ENCODE measurements at places on chromosomes 12 and 14.

- peak; percentile 59 for DNase-seq
Measured at GRCh38 chr14:73743431-73743931, 29.3 kb upstream of the PNMA1 start.

GRCh38 chr12:96948782-96949181 lies 41.7 kb downstream of the NEDD1 start:
- no peak for DNase-seq

DNA sequence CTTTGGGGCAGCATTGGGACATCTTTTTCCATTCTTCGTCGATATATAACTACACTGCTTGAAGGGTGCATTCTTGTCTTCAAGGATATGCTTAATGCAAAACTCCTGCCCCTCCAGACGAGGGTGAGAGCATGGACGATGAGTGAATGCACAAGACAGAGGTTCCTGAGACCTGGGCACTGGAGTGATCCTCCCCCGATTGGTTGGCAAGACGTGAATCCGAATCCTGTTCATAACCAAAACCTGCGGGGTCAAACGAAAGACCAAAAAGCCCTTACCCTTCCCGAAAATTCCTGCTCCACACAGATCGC lies 684 bp downstream of the KANSL2 start:
- DNase-seq = no peak

GRCh38 chr12:75790219-75790618 lies 241.4 kb downstream of the PHLDA1 start:
- DNase-seq = no peak

DNA sequence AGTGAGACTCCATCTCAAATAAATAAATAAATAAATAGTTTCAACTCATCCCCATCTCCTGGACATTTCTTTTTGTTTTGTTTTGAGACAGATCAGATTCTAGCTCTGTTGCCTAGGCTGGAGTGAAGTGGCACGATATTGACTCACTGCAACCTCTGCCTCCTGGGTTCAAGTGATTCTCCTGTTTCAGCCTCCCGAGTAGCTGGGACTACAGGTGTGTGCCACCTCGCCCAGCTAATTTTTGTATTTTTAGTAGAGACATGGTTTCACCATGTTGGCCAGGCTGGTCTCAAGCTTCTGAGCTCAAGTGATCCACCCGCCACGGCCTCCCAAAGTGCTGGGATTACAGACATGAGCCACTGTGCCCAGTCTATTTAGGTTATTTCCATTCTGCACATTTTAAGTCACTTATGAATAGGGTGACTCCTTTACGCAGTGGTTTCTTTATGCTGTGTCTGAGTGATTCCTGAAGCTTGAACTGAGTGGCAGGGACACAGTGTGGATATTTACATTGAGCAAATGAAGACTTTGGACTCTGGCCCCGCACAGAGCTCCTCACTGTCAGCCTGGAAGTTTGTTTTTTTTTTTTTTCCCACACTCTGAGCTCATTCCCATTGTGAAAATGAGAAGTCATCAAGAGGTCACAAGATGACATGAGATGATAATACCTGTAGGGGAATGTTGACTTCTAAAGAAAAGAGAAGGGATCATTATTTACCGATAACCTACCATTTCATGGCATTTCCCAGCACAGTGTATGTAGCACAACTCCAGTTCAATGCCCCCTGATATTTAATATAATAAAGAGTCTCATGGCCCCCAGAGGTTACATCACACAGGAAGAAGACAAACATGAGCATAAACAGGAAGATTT lies 72.6 kb downstream of the TBX3 start:
- DNase-seq = no peak

DNA sequence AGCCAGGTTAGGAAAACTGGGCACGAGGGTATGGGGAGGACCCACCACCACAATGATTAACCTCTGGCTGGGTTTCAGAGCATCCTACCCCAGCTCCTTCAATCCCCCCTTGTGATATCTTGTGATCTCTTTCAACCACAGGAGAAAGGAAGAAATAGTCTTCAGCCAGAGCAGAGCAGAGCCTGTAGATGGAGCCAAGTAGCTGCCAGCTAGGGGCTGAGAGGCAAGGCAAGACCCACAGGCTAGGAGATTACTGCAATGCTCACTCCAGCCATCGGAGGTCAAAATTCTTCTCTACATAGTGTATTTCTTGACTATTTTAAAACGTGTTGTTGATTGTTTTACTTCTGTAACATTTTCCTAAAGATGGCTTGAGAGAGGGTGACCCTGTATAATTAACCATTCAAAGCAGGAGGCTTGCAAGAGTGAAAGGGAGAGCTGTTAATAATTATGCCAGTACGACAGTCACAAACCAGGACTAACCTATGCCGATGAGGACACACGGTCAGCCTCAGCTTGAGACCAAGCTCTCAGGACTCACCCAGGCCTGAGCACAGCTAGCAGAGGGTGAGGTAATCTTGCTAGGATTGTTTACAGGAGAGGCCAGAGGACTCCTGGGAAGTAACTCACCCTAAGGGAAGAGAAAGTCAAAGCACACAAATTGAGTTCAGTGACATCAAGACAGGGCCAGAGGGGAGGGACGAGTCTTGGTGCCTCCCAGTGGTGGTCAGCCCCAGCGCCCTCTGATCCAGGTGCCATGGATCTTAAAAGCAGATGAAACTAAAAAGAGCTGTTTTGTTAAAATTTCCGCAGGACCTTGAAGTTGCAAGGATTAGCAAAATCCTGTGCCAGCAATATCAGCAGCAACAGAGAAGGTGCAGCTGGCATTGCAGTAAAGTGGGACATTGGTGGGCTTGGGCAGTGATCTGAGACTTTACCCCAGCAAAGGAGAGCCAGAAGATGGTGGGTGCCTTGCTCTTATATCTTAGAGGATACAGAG lies 29.8 kb upstream of the CDKN3 start:
- DNase-seq = peak; percentile 16

- no peak for DNase-seq
Measured at GRCh38 chr12:3116106-3116844, 39.1 kb downstream of the TSPAN9 start.

DNA sequence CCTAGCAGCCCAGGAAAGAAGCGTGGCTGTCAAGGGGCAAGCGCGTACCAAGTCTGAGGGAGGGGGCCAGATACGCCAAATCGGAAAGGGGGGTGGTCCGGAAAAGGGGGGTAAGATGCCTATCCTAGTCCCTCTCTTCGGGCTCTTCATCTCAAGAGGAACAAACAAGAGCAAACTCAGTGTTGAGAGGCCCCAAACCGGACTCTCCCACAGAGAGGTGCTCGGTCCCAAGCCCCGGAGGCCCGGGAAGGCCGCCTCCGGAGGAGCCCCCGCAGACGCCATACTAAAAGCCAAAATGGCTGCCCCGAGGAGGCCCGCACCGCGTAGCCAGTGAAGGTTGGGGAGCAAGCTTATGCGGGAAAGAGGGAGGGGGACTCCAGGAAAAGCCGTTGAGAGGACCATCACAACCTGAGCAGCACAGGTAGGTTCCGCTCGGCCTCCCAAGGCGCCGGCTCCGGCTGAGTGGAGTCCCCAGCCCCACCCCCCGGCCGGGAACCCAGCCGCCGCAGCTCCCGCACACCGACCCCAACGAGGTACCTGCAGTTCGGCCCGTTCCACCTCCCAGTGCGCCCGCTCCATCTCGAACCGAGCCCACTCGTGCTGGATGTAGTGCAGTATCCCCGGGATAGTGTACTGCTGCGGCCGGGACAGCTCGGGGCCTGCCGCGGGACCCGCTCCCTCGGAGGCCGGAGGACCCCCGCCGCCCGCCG lies at the start of gene AP4S1:
Gene AP4S1 (plus strand): TSS at position 283 of the 710 bp plus-strand sequence. CDS start 40,548 bp downstream, outside the sequence.
- DNase-seq = peak; percentile 50

DNA sequence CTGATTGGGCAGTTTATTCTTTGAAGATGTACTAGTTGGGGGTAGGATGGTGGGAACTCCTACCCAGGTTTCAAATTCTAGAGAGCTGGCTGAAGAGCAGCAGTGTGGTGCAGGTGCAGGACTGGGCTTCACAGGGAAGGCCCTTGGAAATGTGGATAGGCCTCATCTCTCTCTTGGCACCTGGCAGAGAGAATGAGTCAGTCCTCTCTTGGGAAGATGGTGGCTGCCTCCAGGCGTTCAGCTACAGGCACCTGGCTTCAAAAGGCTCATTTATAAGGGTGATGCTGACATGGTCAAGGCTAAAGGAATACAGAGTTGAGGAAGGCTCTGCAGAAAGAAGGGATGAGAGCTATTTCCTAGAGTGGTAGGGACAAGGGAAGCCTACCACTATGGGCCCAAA lies 179.7 kb upstream of the VASH1 start:
- no peak for DNase-seq

GRCh38 chr14:51357250-51357649 lies 117.2 kb downstream of the TMX1 start:
- DNase-seq = no peak

DNA sequence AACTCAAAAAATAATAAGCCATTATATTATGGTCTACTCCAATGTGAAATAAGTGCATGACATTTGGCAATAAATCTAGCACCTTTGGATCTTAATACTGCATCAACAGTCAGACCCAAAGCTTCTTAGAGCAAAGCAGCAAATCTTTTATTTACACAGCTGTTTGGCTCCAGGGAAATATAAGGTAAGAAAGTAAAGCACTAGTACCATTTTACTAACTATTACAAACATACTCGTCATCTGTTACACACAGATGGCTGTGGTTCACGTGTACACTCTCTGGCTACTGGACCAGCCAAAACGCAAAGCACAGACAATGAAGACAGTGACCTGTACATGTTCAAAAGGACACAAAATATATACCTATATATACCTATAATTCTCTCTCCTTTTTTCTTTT lies 2.8 kb downstream of the FGD6 start:
- no peak for DNase-seq

DNA sequence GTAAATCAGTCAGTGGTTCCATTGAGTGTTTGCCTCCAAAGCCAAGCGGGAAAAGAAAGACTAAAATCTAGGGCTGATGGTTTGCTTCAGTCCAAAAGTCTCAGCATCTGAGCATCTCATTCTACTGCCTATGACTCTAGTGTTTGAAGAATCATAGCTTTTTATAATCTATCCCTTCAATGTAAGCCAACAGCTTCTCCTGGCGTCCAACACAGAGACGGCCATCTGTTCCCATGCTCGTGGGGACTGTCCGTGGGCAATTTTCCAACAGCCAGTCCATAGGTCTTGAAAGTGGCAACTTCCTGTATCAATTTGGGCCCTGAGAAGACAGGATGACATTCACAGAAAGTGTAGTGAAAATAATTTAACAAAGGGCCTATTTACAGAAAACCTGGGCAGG lies 544.4 kb upstream of the TMEM132C start:
- no peak for DNase-seq

DNA sequence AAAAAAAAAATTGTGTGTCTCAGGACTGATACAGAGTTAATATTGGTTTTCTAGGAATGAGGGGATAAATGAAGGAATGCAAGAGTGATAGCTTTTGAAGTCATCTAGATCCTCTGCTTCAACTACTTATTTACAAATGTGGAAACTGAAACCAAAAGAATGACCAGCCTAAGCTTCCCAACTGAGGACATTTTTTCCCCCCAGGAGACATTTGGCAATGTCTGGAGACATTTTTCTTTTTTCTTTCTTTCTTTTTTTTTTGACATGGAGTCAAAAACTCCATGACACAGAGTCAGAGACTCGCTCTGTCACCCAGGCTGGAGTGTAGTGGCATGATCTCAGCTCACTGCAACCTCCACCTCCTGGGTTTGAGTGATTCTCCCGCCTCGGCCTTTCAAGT lies 15.3 kb downstream of the DLK1 start:
- no peak for DNase-seq

GRCh38 chr14:42475289-42475688 lies 868.6 kb downstream of the LRFN5 start:
- no peak for DNase-seq

DNA sequence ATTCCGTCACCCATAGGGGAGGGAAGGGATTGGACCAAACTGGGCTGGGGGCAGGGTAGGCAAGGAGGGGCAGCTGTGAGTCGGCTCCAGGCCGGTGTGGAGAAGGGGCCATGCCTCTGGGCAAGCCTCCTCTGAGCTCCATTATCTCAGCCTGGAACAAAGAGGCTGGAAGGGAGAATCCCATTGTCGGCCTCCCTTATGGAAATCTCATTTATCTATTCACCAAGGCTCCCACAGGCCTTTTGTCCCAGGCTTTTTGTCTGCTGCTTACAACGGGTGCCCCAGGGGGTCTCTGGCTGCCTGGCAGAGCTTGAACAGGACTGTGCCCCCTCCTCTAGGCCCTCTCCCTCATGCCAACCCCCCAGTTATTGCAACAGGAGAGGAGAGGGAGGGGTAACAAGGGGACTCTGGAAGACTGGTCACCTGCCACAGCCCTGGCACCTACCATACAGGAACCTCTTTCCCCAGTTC lies 19.5 kb downstream of the FIGNL2 start:
- no peak for DNase-seq

DNA sequence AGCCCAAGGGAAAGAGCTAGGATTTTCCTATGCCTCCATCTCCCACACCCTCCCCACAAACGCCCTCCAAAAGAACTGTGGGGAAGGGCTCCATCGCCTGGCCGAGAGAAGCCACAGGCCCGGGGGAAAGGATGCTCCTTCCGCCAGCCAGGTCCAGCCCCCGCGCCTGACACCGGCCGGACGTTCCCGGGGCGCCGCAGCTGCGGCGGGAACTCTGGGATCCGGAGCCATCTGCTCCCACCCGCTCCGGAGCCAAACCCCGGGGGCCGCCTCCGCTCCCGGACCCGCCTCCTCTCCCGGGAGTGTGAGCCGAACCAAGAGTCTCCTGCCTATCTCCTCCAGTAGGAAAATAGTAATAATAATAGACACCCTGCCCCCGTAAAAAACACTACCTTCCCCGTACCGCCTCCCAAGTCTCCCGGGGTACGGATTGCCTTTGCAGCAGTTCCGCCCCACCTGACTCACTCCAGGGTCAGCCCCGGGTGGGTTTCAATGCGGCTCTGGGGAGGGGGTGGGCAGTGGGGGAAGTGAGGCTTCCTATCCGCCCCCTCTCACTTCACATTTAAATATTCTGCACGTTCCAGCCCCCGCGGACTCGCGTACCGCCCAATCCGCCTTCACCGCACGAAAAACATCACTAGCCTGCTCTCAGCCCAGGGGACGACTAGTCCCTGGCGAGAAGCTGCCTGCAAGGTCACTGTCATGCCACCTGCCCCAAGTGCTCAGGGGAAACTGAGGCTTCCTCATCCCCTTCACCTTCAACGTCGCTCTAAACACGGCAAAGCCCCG lies 2.4 kb downstream of the AGAP2 start:
- DNase-seq = no peak

GRCh38 chr14:73258845-73259611 lies 21.7 kb downstream of the PAPLN start:
- DNase-seq = no peak

GRCh38 chr14:38137005-38137404 lies 70.7 kb upstream of the SSTR1 start:
- no peak for DNase-seq

GRCh38 chr12:131092901-131093603 lies 139.3 kb downstream of the ADGRD1 start:
- no peak for DNase-seq
